ENCODE measurements at places on chromosomes 5 and 9.

GRCh38 chr5:157502143-157502647 lies 42.2 kb downstream of the NIPAL4 start:
- DNase-seq: no peak

GRCh38 chr9:2970864-2971263 lies 127.0 kb upstream of the PUM3 start:
- DNase-seq: no peak

- no peak for DNase-seq
Observed at GRCh38 chr9:26637101-26637500, 255.5 kb downstream of the CAAP1 start.

DNA sequence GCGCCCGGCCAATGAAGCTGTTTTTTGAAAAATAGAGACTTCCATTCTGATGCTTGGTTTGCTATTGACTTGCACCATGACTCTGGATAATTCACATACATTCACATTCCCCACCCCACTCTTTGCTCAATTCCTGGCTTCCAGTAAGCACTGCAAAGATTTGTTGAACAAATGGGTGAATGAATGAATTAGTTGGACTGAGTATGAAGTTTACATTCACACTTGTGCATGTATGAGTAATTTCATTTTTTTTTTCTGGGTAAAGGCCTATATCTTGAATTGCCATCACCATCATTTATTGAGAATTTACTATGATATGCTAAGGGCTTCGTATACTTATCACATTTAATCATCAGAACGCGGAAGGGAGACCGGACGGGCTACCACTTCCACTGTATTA lies 13.8 kb upstream of the CCDC69 start:
- DNase-seq: no peak

DNA sequence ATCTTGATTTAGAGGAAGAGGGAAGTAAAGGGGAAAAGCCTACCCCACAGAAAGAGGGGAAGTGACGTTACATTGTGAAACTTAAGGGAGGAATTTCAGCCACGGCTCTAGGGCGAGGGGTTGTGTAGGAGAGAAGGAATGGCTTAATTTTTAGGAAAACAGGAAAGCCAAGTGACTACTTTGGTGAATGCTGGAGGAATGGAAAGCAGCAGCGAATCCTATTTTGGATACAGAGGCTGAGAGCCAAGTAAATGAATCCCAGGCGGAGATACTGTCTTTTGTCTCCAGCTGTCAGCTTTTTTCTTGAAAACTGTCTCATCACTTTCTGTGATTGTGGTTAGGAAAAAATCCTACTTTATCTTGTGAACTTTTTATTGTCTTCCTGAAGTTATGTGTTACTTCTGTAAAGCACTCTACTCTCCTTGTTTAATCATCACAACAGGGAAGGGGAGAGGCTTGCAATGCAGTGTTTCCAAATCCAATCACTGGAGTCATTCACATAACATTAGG lies 188.4 kb downstream of the TSSK1B start:
- no peak for DNase-seq

Measured in DMS53 (cell line).